Activated CD4-positive, alpha-beta T cell treated with anti-CD3 and anti-CD28 coated beads, Interleukin-2, amount 50 U/mL, for 48 hours (primary cell): ENCODE measurements at places on chromosomes 13 and 19.
A peak's percentile ranks its signal among the peaks of the same experiment; 100 is the strongest.

DNA sequence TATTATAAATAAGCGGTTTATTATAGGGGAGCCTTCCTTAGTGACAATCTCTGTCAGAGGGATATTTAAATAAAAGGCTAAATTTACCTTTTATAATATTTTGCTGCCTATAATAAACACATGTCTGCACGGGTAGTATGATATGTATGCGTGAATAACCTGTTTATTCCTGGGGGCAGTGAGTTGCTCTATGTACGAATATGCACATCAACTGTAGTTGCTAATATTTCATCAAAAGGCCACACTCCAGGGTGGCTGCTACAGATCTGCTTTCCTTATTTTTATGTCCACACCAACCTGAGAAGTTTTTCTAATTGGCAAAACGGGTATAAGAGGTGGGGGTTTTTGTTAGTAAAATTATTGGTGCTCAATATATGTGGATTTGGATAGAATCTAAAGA, 192.0 kb downstream of the LHFPL6 start:
- no peak for DNase-seq

DNA sequence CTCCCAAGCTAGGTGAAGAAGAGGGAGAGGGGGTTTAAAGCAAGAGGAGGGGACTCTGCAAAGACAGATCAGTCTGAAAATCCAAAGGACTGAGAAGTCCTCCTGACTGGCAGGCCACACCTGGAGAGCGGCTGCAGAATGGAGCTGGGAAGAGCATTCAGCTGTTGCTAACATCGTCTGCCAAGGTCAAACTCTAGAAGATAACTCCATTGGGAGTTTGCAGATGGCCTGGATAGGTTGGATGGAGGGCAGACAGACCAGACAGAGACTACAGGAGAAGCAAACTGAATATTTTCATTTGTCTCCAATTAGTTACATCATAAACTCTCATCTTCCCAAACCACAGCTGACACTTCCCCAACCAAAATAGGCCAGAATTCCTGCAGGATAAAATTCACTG, 19.9 kb upstream of the SHISA2 start:
- no peak for DNase-seq

- no peak for DNase-seq
Measured at GRCh38 chr19:14112809-14113385, 4.7 kb downstream of the PRKACA start.

DNA sequence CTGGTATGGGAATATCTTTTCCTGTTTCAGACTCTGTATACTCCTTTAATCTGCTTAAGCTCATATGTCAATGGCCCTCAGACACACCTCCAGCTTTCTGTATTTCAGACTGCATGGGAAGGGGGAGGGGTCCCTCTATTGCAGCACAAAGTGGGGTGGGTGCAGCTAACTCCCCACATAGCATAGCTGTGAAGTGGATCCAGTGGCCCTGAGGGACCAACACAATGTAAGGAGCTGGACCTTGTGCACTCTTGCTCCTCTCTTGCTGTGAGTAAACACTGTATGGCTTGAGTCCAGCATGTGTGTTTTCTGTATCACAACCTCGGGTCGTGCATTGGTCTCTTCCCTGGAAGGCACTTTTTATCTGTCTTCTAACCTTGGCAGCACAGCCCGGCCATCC, 669.9 kb downstream of the PCDH9 start:
- DNase-seq = no peak

DNA sequence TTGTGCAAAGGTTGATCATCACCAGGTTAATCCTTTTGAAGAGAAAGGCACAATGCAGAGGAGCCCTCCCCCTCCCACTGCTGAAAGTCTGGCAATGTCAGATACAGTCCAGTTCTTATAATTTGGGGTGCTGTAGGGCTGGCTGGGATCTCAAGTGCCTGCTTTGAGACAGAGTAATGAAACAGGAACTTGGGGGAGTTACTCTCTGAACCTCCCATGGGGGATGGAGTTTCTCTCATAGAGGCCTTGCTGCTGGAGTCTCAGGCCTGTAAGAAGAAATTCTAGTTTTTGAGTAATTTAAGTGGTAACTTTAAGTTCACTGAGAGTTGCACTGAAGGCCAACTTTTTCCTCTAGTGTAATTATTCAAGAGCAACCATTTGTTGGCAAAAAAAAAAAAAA, 410.5 kb downstream of the KCNRG start:
- no peak for DNase-seq

- peak; percentile 83 for DNase-seq
Measured at GRCh38 chr19:4369888-4370260, 26.5 kb downstream of the MPND start.
